ENCODE measurements at places on chromosomes 12 and 14.

GRCh38 chr12:41367726-41368405 is 179.7 kb downstream of the PDZRN4 start:
- no peak for DNase-seq

DNA sequence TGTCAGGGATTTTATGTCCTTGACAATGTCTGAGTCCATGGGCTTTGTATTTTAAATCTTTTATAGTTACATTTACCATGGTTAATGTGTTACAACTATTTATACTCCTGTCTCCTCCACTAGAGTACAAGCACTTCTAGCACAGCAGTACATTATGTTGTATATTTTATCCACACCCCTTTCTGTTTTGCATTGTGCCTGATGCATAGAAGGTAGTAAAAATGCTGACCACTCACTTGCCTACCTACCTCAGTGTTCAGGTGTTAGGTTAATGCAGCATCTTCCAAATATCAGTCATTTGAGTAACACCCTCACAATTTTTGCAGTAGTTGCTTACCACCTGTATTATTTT is 31.1 kb upstream of the SLC38A2 start:
- no peak for DNase-seq

GRCh38 chr12:99444859-99445316 is 202.7 kb upstream of the GARIN6 start:
- DNase-seq: peak; percentile 0

DNA sequence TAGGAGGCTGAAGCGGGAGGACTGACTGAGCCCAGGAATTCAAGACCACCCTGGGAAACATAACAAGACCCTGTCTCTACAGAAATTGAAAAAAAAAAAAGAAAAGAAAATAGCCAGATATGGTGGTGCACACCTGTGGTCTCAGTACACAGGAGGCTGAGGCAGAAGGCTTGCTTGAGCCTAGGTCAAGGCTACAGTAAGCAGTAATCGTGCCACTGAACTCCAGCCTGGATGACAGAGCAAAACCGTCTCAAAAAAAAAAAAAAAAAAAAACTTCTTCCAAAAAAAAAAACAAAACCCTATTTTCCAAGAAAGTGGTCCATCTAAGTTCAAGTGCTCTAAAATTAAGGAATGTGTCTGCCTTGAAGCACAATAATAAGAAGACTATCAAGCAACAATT is 19.8 kb downstream of the SNX6 start:
- no peak for DNase-seq

Data from HS-27A (cell line).